ENCODE measurements at places on chromosomes 11 and 22.
A peak's percentile ranks its signal among the peaks of the same experiment; 100 is the strongest.

DNA sequence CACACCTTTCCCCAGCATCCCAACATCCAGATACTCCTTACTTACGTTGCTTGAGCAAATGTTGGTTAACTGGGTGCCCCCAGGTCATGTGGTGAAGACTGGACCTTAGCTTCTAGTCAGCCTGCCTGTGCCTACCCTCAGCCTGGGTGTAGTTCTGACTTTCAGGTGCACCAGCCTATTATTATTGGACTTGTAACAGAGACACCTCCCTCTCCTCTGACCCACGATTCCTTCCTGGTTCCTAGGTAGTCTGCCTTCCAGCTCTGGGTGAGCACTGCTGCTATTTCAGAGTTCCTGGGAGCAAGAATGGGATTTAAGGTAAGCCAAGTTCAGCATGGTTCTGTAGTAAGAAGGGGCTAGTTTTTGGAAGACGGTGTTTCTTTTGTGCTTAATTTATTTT is 138.2 kb downstream of the DSCAML1 start:
- DNase-seq: no peak

DNA sequence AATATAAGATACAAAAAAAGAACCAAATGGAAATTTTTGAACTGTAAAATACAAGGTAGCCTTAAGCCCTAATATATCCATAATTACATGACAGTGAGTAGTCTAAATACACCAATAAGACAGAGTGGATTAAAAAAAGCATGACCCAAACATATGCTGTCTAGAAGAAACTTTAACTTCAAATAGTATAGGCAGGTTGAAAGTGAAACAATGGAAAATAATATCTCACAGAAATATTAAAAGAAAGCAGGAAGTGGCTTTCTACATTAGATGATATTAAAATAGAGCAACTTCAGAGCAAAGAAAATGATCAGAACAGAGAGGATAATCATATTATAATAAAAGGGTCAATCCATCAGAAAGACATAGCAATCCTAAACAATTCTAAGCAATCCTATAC is 21.8 kb downstream of the DCUN1D5 start:
- DNase-seq: peak; percentile 15

GRCh38 chr11:6414874-6415328 is 4.0 kb downstream of the APBB1 start:
- no peak for DNase-seq

- no peak for DNase-seq
These were observed 393.5 kb downstream of the MN1 start for GRCh38 chr22:27408068-27408467.

DNA sequence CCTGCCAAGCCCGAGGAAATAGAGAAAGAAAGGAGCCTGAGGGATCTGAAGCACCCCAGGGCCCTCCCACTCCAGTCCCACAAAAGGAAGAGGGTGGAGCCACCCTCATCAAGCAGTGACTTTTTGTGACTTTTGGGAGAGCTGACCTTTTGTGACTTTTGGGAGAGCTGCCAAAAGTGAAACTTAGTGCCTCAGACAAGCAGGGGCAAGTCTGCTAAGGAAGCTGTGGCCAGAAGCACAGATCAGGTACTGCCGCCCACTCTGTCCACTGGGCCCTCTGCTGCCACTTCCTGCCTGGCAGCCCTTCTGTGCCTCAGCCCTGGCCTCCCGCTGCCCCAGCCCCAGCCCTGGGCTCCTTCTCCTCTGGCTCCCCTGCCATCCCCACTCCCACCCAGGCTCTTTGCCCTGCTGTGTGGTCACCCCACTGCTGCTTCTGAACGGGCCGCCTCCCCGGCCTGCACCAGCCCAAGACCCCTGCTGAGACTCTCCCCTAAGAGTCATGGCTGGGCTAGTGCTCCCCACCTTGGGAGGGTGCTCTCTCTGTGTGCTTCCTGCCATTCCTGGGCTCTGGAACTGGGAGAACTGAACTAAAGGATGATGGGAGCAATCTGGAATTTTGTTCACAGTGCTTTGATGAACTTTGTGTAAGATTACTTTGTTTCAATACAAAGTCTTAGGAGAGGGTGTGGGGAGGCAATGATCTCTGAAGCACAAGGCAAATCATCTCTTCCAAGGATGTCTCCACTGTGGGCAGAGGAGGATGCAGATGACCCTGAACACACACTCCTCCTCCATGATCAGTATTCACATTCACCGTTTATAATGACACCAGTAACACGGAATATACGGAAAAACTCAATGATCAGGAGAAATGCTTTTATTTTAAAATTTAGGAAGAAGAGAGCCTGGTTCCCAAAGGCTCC is at the start of gene APOBEC3H:
APOBEC3H (plus strand) TSS at position 147 of the 923 bp plus-strand sequence. CDS start 3,035 bp downstream, outside the sequence.
- peak; percentile 68 for DNase-seq

- DNase-seq: no peak
These were observed 10.5 kb downstream of the COMMD9 start for GRCh38 chr11:36278531-36279282.

- no peak for DNase-seq
These were observed 24.3 kb downstream of the SERPINH1 start for GRCh38 chr11:75586395-75586794.

Data from common myeloid progenitor, CD34-positive (primary cell).